Activated CD4-positive, CD25-positive, alpha-beta regulatory T cell (primary cell): ENCODE measurements at places on chromosomes 1 and 21.

- no peak for DNase-seq
Observed at GRCh38 chr1:17904290-17904689, 149.2 kb downstream of the ACTL8 start.

DNA sequence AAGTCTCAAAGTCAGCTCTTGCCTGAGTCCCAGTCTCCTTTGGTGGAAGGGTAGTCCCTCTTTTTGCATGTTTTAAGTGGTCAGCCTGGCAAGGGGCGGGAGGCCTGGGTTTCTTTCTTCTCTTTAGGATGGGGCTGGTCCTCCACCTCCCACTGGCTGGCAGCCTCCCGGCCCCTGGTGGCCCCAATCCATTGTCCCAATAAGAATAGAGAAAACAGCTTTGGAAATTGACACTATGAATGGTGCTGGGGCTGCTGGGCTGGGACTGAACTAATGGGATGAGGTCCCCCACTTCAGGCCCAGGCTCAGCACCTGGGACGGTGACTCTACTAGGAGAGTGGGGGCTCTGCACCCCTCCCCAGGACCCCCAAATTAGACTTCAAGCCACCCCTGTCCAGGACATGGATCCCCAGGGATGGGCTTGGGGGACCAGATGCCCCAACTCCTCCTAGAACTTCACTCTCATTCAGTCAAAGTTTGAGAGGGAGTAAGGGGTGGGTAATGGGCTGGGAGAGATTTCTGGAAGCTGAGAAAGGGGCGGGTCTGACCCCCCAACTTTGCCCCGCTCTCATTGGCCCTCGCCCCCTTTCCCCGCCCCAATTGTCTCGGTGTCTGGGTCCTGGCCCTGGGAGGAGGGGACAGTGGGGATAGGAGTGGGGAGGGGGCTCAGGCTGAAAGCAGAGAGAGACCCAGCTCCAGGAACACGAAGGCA, 18.2 kb downstream of the SLC27A3 start:
- no peak for DNase-seq

- no peak for DNase-seq
Observed at GRCh38 chr1:56287721-56288120, 291.6 kb downstream of the PLPP3 start.

- DNase-seq, result no peak
Observed at GRCh38 chr1:154550657-154551056, 7.8 kb downstream of the UBE2Q1 start.

DNA sequence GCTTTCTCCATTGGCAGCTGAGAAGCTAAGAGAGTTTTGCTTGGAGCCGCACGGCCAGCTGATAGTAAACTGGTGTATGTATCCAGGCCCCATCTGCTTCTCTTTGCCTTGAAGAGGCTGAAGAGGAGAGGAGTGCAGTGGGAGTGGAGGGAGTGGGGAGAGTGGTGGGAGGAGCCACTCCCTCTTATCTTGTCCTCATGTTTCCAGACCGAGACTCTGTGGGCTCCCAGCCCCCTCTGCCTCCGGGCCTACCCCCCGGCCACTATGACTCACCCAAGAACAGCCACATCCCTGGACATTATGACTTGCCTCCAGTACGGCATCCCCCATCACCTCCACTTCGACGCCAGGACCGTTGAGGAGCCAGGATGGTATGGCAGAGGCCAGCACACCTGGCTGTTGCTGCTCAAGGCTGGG, 6.0 kb upstream of the LRRC71 start:
- DNase-seq, result no peak

GRCh38 chr1:75265792-75266191, 131.6 kb downstream of the LHX8 start:
- DNase-seq, result no peak

DNA sequence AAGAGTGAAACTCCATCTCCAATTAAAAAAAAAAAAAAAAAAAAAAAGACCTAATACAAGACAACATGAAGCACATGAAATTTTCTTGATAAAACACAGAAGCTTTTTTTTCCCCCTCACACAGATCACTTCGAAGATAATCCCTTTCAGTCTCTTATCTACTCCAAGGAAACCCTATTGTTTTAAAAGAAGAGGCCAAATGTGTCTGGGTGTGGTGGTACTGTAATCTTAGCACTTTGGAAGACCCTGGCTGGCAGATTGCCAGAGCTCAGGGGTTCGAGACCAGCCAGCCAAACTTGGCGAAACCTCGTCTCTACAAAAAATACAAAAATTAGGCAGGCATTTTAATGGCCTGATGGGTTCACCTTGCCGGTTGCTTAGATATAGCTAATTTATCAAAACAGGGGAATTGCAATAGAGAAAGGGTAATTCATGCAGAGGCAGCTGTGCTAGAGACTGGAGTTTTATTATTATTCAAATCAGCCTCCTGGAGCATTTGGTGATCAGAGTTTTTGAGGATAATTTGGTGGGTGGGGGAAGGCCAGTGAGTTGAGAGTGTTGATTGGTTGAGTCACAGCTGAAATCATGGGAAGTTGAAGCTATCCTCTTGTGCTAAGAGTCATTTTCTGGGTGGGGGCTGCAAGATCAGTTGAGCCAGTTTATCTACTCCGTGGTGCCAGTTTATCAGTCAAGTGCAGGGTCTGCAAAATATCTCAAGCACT, 62.5 kb downstream of the SLC16A1 start:
- no peak for DNase-seq

DNA sequence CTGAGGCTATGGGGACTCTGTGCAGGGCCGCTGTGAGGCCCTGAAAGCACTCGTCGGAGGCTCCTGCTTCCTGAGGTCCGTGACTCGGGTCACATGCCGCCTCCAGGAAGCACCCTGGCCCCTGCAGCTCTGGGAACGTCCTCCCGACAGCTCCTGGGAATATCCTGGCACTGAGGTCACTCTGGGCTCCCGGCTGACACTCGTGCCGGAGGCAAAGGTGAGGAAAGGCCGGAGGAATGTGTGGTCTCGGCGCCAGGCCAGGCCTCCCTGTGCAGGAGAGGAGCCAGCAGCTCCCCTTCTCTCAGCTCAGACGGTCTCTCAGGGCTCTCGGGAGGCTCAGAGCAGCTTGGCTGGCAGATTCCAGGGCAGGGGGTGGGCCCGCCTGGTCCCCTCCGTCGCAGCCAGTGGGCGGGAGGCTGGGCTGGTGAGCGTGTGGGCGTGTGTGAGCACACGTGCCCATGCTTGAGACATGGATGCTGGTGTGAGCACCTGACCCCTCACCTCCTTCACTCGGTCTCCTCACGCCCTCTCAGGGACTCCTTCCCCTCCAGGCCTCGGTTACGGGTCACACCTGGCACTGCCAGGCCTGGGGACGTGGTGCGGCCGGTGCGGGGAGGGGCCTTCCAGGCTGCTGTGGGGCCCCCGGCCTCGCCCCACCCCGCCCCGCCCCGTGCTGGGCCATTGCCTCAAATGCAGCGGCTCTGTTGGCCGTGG, 5.5 kb upstream of the RNF223 start:
- no peak for DNase-seq

DNA sequence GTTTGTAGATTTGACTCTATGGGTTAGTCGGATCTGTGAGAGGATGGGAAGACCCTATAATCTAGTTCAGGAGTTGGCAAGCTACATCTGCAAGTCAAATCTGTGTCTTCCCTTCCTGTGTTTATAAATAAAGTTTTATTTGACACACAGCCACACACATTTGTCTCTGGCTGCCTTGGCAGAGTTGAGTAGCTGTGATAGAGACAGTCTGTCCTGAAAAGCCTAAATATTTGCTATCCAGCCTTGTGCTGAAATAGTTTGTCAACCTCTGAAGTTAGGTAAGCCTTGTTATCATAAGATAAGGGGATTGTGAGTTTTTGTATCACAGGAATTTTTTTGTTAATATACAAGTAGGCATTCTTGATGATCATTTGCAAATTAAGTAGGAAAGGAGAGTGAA, 136.8 kb downstream of the NOS1AP start:
- DNase-seq, result no peak

DNA sequence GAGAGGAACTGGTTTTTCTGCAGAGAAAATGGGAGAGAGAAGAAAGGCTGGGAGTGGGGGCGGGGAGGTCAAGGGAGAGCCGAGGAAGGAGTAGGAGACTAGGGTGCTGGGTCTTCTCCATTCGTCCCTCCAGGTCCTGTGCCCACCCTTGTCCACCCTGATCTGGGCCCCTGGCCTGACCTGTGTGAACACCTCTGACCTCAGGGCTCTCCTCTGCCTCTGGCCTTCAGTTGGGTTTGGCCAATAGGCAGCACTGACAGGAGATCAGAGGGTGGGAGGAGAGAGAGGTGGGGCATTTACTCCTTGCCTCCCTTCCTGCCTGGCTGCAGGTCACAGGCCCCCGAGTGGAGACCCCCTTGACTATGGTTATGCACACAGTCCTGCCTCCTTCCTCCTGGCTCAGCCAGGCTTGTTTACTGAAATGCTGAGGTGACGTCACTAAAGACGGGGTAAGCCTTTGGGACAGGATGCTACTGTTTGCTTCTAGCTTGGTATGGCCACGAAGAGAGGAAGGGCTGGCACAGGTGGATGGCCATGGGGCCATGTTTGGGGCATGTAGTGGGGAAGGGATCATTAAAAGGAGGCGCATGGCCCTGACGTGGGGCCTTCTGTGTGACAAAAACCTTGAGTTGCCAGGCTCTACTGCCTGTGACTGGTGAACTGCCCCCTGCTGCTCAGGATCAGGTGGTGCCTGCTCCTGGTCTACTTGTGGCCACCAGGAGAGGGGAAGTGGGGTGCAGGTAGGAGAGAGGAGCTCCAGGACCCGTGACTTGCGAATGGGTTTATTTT, 248.7 kb upstream of the CSF3R start:
- no peak for DNase-seq

DNA sequence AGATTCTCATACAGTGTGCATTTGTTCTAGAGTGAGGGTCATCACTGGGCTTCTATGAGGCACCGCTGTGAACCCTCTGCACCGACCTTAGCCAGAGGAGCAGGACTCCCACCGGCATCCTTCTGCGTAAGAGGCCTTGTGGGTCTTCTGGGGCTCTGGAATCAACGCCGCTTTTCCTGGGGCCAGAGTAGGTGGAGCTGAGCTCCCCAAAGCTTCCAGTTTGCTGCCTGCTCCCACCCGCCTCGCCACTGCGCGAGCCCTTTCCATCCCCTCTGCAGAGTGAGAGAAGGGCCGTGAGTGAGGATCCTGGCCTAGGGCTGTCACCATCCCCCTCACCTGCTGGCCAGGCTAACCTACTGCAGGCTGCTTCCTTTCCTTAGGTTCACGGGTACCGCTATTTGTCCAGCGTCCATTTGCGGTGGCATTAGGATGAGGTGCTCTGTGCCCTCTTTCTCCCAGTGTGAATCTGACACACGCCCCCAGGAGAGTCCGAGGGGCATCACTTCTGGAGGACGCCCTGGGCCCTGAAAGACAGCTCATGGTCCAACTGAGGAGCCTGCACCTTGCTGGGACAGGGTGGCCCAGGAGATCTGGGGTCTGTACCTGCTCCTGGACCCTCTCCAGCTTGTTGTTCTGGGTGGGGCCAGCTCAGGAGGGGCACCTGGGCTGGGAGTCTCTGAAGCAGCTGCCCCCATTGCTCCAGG, 36.2 kb downstream of the UMODL1 start:
- DNase-seq, result no peak

- no peak for DNase-seq
Observed at GRCh38 chr21:39125752-39126485, 57.3 kb downstream of the PSMG1 start.

- DNase-seq, result no peak
Observed at GRCh38 chr1:99131546-99131945, 126.9 kb upstream of the PLPPR5 start.

- DNase-seq, result no peak
Observed at GRCh38 chr1:219774386-219774785, 154.0 kb downstream of the SLC30A10 start.

DNA sequence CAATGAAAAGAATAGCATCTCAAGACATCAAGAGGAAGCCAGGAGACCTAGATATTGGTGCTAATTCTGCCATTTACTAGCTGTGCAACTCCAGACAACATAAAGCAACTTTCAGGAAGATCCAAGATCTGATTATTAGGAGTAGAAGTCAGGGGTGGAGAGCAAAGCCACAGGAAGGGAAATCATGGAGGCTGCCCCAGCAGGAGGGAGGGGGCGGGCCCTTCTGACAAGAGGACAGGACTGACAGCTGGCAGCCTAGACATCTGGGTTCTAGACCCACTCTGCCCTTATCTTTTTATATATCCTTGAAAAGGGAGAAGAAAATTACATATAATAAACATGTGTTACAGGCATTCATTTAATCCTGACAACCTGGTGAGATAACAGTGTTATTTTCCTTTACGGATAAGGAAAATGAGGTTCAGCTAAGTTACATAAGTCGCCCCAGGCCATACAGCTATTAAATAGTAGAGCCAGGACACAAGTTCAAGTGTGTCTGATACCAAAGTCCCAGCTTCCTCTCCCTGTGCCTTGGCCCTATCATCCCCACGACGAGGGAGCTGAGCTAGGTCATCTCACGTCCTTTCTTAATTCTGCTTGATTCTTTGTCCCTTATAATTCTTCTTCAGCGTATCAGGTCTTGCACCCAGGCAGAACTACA, 46.6 kb downstream of the ARHGEF11 start:
- DNase-seq, result no peak

DNA sequence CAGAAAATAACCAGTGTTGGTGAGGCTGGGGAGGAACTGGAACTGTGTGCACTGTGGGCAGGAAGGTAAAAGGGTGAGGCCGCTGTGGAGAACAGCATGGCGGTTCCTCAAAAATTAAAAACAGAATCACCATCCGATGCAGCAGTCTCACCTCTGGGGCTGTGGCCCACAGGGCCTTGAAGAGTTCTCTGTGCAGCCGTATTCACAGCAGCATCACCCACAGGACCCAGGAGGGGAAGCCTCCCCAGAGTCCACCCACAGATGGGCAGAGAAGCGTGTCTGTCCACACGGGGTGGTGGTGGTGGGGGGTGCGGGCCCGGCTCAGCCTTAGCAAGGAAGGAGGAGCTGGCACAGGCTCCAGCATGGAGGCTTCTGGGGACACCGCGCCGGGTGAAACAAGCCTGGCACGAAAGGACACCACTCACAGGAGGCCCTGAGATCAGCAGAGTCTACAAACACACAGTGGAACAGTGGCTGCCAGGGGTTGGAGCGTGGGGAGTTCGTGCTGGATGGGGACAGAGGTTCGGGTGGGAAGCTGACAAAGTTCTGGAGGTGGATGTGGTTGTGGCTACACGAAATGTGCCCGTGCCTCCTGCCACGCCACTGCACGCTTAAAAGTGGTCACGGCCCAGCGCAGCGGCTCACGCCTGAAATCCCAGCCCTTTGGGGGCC, 11.5 kb downstream of the MORN1 start:
- no peak for DNase-seq

DNA sequence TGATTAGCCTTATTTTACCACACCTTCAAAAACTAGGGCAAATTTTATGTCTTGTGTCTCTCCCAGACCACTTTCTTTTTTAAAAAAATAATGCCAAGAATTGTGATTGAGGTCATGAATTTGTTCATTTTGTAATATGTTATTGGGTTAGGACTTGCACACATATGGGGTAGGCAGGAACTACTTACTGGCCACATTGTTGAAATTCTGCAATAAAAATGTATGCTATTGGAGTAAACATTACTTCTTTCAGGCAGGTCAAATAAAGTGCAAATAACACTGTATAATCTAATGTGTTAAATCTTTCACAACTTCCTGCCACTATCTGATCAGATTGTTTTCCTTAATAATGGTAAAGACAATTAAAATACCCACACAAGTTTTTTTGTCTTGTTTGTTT, 166.6 kb upstream of the COL11A1 start:
- DNase-seq, result no peak

DNA sequence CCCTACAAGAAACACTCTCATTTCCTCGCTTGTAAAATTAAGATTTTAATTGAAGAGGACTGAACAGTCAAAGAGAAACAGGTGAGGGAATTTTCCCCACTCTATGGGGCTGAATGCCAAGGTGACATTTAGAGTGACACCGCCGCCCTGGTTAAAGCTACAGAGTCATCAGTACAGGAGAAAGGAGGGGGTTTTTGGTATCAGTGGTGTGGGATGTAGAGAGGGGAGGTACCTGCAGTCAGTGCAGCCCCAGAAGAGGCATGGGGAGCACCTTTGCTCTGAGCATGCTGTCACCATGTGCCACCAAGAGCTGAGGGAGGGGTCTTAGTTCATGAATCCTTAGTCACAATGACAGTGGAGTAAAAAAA, 2.8 kb downstream of the DIRAS3 start:
- DNase-seq, result no peak
